ENCODE measurements at places on chromosomes 7 and 10.
A peak's percentile ranks its signal among the peaks of the same experiment; 100 is the strongest.

GRCh38 chr10:124299696-124300095 is 119.0 kb downstream of the OAT start:
- DNase-seq = no peak

DNA sequence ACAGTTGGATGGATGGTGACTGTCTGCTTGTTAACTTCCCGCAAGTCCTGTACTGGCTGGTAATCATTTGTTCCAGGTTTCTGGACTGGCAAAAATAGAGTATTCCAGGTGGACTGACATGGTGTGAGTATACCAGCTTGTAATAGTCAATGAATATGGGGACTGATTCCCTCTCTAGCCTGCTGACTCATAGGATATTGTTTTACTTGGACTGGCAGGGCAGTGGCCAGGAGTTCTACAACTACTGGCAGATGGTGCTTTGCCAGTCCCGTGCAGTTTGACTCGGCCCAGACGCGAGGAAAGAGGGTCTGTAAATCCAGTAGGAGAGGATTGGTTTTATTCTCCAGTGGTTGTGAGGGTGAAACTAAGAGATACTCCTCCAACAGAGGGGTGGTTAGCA is 78.0 kb downstream of the PRR15 start:
- no peak for DNase-seq

- no peak for DNase-seq
These were observed 199.0 kb upstream of the RHOBTB1 start for GRCh38 chr10:61142987-61143386.

DNA sequence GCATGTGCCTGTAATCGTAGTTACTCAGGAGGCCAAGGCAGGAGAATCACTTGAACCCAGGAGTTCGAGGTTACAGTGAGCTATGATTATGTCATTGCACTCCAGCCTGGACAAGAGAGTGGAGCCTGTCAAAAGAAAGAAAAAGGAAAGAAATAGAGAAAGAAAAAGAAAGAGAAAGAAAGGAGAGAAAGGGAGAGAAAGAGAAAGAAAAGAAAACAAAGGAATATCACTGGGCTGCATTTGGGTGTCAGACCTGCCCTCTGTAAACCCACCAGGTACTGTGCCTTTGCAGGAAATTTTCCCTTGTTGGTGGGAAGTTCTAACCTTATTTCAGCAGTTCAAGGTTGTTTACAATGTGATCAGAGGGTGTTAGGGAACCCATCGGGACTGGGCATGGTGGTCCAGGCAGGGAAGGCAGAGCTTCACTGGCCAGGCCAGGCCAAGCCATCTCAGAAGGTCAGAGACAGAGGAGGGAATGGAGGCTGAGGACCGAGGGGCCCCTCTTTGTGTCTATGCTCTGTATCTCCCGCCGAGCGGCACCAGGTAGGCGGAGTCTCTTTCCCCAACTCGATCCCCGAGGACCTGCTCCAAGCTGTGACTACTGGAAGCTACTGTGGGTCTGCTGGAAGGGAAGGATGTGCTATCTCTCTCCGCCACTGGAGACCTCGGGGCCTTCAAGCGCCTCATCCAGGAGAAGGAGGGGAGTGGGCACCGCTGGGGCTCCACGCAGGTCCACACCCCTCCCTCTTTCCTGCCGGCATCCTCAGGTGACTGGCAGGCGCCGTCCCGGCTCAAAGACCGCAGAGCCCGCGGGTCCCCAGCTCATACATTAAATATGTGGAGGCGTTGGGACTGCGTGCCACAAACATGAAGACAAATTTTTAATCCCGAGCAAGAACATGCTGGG is 15.2 kb upstream of the KAZALD1 start:
- DNase-seq = no peak

GRCh38 chr10:70498970-70499835 is 20.6 kb downstream of the PALD1 start:
- no peak for DNase-seq

DNA sequence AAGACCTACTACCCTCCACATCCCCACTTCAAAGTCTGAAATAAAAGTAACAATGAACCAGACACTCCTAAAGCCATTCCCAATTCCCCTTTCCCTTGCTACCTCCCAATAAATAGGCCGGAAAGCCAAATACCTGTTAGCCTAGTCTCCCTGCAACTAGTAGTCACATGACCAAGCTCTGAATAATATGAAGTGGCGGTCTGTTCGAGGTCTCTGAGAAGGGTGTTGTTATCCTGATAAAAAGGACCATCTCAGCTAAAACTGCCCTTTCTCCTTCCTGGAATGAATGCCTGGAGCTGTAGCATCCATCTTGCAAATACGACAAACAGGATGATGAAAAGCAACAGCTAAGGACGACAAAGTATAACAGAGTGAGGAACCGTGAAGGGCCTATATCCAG is 6.0 kb downstream of the KIF5B start:
- no peak for DNase-seq

DNA sequence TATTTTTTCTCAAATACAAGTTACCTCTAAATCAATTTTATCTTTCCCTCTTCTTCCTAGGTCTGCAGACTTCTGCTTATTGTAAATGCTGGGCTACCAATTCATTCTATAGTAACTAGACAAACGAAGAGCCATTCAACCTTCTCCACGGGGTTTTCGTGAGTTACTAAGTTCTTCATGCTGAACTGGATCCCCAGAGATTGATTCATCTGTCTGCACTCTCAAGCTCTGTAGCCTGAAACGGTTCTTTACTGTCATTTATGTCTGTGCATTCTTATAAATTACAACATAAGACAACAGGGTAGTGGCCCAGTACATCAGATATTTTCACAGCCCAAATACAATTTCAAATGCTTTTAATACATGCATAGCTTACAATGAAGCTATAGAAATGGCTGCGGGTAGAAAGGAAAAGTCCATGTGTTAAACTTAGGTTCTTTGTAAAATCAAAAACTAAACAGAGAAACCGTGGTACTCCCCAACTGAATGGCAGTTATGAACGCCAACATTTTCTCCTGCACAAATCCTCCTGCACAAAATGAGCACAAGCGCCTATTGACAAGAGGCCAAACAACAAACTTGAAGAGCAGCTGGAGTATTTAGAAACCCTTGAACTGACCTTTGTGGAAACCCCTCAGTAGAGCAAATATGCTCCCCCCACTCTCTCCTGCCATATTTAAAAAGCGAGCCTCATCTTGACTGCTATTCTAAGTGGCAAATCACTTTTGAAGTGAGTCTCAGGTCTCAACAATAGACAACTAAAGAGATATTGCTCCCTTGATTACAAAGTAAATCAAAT is 20.7 kb downstream of the LAMB1 start:
- DNase-seq = no peak

- DNase-seq = no peak
These were observed 179.1 kb downstream of the PRKCQ start for GRCh38 chr10:6400821-6401465.

DNA sequence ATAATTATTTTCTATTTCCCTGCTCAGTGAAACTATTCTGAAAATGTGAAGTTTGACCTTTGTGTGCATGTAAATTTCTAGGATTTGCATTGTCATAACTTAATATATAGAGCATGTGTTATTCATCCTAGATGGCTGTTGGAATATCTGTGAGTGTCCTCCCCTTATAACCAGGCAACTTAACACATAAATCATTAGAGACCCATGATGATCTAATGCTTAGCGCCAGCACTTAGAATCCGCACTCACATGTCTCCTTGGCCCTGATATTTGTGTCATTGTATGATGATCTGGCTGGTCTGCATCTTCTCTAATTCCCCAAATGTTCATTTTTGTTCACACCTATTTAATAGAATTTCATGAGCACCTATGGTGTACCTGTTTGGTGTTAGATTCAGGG is 1354.5 kb downstream of the XPNPEP1 start:
- DNase-seq = no peak

- no peak for DNase-seq
These were observed 1.3 kb downstream of the UBN2 start for GRCh38 chr7:139232377-139232717.

GRCh38 chr10:120684226-120684625 is 166.9 kb upstream of the WDR11 start:
- no peak for DNase-seq

GRCh38 chr7:109635374-109635773 is 1065.7 kb downstream of the DNAJB9 start:
- DNase-seq = no peak

GRCh38 chr7:47792521-47793121 is 155.6 kb downstream of the PKD1L1 start:
- DNase-seq = no peak

DNA sequence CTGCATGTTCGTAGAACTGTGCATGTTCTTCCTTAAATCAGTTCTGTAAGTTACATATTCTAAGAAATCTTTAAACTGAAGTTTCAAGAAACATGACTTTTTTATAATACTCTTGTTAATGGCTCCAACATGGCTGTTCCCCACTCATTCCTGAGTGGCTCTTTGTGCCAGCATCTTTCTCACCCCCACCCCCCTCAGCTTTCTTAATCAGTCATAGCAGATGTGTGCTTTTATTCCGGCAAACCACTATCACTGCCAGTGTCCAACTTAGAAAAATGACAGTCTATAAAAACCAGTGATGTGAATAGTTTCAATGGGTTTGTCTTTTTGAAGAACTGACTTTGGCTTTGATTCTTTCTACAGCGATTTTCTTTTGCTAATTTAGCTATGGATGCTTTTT is 37.6 kb downstream of the PITRM1 start:
- DNase-seq = no peak

GRCh38 chr10:122373721-122374120 is 787 bp upstream of the PLEKHA1 start:
- peak; percentile 1 for DNase-seq

DNA sequence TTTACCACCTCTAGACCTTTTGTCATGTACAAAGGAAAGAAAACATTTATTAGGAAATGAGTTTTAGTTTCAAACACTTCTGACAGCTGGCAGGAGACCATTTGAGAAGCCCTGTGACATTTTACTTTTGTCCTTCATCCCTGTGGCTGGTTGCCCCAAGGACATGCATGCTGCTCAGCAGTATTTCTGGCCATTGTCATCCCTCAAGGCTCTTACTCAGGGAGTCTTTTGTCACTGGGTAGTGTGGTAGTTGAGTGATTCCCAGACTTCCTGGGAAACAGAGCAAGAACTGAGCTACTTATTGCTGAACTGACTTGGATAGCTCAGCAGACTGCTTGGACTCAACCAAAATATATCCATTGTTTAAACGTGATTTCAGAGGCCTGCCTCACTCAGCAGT is 142.8 kb downstream of the LRRC4 start:
- no peak for DNase-seq

DNA sequence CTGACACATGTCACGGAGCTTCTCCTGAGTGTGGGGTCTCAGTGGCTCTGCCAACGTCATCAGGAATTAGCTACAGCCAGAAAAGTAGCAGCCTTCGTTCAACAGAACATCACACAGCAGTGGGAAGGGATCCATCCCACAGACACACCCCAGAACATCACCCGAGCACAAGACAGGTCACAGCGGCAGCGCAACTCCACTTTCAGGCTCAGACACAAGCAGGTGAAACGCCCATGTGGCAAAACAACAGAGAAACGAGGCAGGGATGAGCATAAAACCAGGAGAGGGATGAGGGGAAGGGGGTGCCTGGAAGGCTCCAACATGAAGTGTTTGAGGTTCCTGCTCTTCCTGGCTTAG is 44.8 kb downstream of the CAMK2B start:
- no peak for DNase-seq

- DNase-seq = no peak
These were observed 1472.6 kb upstream of the CELF2 start for GRCh38 chr10:9545073-9545472.

DNA sequence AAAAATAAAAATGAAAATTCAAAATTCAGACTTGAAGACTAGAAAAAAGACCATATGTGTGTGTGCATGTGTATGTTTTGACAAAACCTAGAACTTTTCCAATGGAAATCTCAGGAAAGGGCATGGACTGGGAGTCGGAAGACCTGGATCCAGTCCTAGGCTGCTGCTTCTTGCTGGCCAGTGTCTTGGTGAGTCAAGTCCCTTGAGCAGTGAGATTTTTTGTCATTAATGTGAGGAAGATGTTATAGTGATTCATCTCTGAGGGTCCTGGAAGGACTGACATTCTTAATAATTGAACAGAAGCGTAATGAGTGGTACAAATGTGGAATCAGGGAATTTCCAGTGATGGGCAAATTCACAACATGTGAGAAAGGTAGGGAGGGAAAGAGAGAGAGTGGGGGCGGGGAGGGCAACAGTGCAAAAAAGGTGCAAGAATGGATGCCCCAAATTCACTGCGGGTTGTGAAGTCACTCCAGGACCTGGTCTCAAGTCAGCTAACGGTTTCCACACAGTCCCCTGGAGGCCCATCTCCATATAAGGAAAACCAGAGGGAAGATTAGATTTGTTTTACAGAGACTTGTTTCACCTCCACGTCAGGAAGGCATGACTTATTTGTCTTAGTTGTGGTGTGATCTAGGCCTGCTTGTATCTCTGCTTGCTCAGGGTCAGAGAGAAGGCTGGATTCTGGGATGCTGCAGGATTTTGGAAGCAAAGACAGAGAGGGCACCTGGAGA is 201.7 kb downstream of the BUB3 start:
- DNase-seq = no peak

GRCh38 chr7:82714883-82715282 is 271.3 kb upstream of the CACNA2D1 start:
- no peak for DNase-seq

GRCh38 chr7:90552521-90552920 is 43.6 kb upstream of the CDK14 start:
- no peak for DNase-seq

GRCh38 chr7:140679186-140679585 is 6.4 kb downstream of the ADCK2 start:
- DNase-seq = no peak

DNA sequence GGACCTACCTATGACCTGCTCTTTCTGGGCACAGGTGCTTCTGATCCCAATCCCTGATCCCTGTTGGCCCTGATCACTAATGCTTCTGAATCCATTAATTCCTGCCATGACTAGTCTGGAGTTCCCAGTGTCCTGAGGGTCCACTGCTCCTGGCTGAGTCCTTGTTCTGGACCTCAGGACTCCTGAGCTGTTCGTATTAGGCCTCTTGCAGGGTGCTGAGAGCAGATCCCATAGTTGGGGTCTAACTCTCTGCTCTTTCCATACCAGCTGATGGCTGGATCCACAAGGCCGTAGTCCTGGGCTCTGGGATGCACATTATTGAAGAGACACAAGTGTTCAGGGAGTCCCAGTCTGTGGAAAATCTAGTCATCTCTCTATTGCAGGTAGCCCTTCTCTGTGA is 7.0 kb downstream of the MRPL43 start:
- no peak for DNase-seq

DNA sequence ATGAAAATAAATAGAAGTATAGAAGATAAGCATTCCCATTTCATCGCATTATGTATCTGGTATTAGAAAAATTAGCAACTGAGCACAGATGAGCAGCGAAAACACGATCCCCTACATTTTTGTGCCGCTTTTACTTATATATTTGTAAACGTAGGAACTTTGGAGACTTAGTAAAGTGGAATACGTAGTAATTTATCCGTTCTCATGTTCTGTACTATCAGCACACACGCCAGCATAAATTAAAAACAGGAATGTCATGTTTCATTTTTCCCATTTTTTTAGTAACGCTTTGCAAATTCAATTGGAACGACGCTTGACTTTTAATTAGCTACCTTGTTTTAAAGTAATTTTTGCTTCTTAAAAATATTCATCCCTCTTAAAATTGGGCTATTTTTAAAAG is 2.4 kb downstream of the ZNRF2 start:
- DNase-seq = no peak
